ENCODE measurements at places on chromosomes 5 and 9. TPM values are rescaled to one million over a fixed set of nuclear protein-coding genes. Genes with fewer than 3 reads are reported as not detected.

Gene AIF1L
- 0.58 TPM for total RNA-seq

Gene PCDHA1
- not detected for total RNA-seq

Gene ZNF367
- 11.9 TPM for total RNA-seq

Gene GLRA1
- total RNA-seq: not detected

Gene TLR4
- 58.5 TPM for total RNA-seq

Gene CCDC171
- total RNA-seq: 2.8 TPM

Gene KIAA1191
- total RNA-seq: 116 TPM

All from regular cardiac myocyte (primary cell).